ENCODE measurements at places on chromosomes 5 and 9.

GRCh38 chr9:71638627-71639026 is 129.7 kb downstream of the CEMIP2 start:
- no peak for DNase-seq

- DNase-seq, result no peak
These were observed 538.5 kb upstream of the WWC1 start for GRCh38 chr5:167752936-167753335.

DNA sequence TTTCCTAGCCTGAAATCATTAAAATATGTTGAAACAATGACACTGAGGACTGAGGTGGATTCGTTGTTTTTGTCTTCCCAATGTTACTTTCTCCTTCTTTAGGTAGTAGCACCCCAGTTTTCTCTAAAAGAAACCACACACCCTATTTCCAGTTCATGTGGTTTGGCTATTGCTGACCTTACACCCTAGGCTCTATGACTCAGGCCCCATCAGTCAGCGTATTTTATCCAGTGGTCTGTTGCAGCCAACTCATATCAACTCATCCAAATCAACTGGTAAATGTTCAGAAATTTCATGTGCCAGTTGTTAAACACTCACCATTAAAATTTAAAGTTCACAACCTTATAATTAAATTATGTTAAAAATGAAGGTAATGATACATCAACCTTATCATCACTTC is 44.6 kb upstream of the NFIB start:
- DNase-seq, result no peak

DNA sequence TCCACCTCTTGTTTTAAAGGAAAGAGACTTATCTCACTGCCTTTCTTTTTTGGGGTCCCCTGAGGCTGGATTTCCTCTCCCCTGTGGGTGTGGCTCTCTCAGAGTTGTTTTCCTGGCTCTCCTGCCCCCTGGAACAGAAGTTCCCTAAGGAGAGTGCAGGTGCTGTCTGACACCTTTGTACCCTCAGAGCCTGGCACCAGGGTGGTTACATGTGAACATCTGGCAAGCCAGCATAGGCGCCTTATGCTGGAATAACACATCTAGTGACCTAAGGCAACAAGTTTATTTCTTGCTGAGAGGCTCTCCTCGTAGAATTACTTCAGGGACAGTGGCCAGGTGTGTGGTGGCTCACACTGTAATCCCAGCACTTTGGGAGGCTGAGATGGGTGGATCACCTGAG is 172.9 kb upstream of the PTCH1 start:
- no peak for DNase-seq

- no peak for DNase-seq
These were observed 159.4 kb downstream of the CEMIP2 start for GRCh38 chr9:71608825-71609447.

DNA sequence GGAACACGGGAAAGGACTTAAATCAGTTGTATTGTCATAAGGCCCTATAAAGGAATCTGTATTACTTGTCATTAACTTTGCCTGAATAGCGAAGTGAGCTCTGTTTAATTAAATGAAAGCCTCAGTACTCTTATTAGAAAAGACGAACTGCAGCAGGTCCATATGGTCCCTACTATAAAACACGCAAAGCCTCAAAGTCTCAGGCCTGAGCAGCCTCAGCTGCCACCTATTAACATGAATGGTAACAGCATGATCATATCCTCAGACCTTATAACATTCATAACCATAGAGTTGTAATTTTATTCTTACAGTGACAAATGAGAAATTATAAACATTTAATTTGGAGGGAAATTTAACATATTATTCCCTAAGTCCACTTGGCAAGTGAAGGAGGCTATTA is 1113.7 kb upstream of the WWC1 start:
- no peak for DNase-seq

DNA sequence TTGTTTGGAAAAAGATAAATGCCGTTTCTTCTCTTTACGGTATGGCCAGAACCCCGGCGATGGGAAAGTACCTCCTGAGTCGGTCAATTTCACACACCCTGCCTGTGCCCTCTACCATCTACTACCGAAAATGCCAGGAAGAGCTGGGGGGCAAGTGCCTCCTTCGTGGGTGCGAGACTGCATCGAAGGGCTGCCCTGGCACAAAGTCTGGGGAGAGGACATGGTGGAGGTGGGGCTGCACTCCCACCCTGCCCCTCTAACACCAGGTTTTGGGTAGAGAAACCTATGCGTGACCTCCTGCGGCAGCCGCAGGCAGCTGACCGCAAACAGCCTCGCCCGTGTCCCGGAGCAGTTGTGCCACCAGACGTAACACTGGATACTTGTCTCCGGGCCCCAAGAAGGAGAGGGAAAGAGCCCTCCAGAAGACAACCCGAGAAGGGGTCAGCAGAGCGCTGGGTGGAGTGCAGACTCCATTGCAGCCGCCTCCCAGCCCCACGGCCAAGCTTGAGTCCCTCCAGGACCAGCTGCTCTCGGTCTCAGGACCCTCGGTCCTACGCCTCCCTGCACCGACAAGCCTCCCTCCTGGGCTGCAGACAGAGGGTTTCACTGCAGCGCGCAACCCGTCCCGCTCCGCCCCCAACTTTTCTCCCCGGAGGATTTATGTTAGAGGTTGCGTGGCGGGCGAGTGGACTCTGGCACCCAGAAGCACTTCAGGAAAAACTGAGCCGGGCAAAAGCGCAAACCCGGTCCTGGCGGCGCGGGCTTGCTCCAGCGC is 823 bp upstream of the PRDM6 start:
- DNase-seq, result no peak

DNA sequence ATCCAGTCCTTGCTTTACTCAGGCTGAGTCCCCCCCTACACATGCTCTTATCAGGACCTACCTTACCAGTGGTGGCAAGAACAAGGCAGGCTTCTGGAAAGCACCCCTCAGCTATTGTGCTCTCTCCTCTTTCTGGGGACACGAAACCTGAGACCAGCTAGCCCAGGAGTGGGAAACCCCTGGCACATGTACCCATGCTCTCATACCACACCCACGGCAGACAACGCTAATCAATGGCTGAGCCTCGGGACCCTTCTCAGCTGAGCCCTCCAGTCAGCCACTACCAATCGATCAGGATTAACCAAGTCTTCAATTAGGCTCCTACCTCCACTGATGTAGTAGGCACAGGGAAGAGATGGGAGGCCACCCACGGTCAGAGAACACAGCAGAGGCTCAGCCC is 65.1 kb downstream of the VAV2 start:
- no peak for DNase-seq

- DNase-seq, result no peak
These were observed 80.5 kb downstream of the AMBP start for GRCh38 chr9:113997610-113998009.

- no peak for DNase-seq
These were observed 21.2 kb downstream of the ERMP1 start for GRCh38 chr9:5811751-5812150.

GRCh38 chr5:101534491-101535110 is 631.5 kb upstream of the ST8SIA4 start:
- DNase-seq, result no peak

- no peak for DNase-seq
These were observed 49.1 kb downstream of the FAM170A start for GRCh38 chr5:119678351-119679028.

GRCh38 chr5:53031695-53032096 is 42.5 kb downstream of the ITGA2 start:
- no peak for DNase-seq

- no peak for DNase-seq
These were observed 27.2 kb downstream of the HSPA4 start for GRCh38 chr5:133079048-133079447.

DNA sequence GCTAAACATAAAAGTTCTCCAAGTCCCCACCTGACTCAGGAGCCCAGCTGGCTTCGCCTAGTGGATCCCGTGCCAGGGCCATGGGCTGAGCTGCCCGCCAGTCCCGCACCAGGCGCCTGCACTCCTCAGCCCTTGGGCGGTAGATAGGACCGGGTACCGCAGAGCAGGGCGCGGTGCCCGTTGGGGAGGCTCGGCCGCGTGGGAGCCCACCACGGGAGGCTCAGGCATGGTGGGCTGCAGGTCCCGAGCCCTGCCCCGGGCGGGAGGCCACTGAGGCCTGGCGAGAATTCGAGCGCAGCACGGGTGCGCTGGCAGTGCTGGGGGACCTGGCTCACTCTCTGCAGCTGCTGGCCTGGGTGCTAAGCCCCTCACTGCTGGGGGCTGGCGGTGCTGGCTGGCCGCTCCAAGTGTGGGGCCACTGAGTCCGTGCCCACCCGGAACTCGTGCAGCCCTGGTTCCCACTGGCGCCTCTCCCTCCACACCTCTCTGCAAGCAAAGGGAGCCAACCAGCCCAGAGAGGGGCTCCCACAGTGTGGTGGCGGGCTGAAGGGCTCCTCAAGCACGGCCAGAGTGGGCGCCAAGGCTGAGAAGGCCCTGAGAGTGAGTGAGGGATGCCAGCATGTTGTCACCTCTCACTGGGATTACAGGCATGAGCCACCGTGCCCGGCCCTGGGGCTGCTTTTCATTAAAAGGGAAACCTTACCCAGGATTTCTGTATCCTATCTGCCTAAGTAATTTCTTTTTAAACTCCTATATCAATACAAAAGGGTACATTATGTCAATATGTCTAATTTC is 9.7 kb upstream of the SPZ1 start:
- DNase-seq, result no peak

DNA sequence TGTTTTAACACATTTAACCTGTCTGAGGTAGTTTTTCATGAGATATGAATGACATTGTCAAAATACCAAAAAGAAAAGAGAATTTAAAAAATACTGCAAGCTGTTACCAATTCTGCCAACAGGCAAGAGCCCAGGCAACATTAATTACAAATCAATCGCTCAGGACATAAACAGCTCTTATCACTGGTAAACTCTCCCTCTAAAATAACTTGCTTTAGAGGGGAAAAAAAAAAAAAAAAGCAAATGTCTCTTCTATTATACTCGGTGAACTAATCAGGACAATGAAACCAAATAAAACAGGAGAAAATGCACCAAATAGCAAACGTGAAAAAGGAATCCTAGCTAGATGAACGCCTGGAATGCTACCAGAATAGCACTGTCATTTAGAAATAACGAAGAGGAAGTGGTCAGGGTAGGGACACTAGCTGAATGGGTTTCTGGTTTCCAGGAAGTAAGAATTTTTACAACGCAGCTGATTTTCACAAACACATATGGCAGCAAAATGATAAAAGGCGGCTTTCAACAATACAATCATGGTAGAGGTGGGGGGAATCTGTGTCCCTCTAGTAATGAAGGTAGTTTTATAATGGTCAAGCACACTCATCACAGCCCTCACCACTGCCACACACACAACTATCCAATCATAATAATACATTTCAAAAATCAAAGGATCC is 94.9 kb downstream of the DENND1A start:
- DNase-seq, result no peak

- DNase-seq, result no peak
These were observed 3.5 kb downstream of the TMEM38B start for GRCh38 chr9:105697871-105698270.

GRCh38 chr5:59282726-59283125 is 610.8 kb downstream of the PDE4D start:
- DNase-seq, result no peak

DNA sequence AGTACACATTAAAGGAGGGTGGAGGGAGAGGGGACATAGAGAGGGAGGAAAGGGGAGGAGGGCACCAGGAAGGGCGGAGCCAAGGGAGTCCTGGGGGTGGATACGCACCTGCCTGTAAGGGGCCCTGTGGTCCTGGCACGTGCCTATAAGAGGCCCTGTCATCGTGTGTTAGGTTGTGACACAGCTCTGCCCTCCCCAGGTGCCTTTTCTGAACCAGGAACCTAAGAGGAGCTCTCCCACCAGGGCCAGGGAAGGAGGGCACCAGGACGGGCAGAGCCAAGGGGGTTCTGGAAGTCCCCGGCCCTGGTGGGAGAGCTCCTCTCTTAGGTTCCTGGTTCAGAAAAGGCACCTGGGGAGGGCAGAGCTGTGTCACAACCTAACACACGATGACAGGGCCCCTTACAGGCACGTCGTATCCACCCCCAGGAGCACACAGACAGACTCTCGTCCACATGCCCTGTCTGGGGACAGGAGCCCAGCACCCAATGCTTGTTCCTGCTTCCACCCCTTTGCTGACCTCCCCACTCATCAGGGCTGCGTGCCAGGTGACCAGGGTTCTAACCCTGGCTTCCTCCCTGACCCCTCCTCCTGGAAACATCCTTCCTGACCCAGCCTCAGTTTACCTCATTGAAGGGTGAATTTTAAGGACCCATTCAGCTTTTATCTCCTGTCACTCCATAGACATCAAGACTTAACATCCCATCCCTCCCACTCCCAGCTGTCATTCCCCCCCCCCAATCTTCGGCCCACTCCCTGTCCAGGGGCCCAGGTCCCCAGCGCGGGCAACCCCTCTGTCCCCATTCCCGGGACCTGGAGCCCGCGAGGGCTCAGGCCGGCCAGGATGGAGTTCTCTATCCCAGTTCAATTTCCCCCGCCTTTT is 12.9 kb upstream of the OLFM1 start:
- no peak for DNase-seq

- no peak for DNase-seq
These were observed 4.7 kb upstream of the CFAP90 start for GRCh38 chr5:7855611-7856010.

GRCh38 chr9:135561391-135562234 is at the start of gene PAEP:
Gene PAEP, plus strand, starts transcription at chr9:135561756.
- DNase-seq, result no peak

DNA sequence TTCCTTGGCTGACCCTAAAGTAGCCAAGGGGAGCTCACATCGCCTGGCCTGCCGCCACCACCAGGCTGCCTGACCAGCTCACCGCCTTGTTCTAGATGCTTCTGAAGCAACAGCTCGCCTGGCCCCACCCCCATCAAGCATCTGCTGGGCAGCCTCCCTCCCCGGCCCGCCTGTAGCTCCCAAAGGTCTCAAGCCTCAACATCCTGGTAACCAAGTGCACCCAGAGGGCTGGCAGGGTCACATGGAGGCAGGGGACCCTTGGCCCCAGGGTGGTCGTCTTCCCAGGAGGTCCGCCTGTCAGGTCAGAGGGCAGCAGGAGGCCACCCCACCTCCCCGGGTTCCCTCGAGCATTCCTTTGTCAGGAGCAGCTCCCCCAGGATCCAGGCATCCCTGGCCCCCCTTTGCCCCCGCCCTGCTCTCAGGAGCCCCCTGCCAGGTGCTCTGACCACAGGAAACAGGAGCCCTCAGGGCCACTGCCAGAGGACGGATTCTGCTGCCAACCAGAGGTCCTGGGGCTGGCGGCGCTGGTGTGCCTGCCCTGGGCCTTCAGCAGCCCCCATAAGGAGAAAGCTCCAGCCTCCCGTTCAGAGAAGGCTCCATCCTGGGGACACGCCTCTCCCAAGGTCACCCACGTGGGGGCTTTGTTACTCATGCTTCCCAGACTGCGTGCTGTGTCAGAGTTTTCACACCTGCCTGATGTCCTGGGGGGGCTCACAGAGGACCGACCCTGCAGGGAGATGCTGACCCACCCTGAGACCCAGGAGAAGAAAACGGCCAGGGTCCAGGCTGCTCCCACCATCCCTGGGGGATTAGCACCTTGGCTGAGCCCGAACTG is 3.5 kb upstream of the LRRC14B start:
- DNase-seq, result no peak

GRCh38 chr5:151357097-151357496 is 9.7 kb upstream of the SLC36A2 start:
- DNase-seq, result no peak

Measured in amygdala (tissue), 56 donors.